PC-9 (cell line): ENCODE measurements at places on chromosomes 4 and X. TPM values are rescaled to one million over a fixed set of nuclear protein-coding genes. Genes with fewer than 3 reads are reported as not detected.

EPGN gene
- total RNA-seq: 4.5 and 5.5 TPM in 2 replicates

FAM9C gene
- total RNA-seq: not detected in 2 replicates

GRCh38 chr4:98746936-98747335 is 88.5 kb upstream of the TSPAN5 start:
- DNase-seq: no peak

DNA sequence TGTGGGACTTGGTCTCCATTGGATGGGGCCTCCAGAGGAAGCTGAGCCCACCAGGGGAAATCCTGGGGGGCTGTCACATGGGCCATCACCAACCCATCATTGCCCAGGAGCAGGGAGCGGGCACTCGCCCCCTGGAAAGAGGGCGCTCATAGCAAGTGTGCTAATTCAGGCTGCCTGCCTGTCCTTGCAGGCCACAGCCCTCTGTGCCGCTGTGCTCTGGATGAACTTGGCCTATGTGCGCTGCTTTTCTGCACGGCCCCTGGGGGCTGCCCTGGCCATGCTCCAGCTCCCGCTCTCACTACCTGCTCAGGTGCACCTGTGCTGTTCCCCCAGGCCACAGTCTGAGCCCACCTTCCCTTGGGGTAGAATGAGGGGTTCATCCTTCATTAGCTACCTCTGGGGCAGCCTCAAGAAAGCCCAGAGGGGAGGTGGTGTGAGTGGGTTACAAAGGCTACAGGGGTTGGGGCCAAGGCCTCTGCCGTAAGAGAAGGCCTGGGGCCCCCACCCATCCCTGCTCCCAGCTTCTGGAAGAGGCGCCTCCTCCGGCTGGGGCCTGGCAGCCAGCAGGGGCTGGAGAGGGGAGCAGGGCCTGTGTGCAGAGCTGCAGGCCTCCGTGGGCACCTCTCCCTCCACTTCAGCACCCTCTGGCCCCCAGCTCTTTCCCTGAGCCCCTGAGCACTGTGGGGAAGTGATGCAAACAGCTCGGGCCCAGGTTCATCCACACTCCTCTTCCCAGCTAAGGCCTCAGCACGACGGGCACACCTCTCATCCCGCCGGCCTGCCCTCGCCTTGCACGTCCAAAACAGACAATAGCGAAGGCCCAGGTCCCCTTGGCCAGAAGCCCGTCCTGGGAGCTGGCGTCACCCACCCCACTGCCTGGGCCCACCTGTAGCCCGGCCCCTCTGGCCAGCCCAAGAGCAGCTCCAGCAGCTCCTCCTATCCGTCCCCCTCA is 8.9 kb downstream of the CFAP99 start:
- DNase-seq: no peak

DNA sequence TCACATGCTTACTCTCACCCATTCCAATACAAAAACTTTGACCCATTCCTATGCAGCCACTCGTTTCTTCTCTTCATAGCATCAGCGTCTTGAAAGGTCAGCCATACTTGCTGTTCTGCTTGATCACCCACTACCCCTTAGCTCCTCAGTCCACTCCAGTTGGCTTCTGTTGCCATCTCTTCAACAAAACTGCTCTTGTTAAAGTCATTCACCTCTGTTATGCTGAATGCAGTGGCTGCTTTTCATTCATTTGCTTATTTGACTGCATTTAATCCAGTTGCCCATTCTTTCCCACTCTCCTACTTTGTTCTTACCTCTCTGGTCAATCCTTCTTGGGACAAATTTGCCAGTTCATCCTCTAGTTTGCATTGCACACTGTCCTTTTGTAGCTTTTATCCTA is 24.9 kb downstream of the CEP135 start:
- no peak for DNase-seq

DNA sequence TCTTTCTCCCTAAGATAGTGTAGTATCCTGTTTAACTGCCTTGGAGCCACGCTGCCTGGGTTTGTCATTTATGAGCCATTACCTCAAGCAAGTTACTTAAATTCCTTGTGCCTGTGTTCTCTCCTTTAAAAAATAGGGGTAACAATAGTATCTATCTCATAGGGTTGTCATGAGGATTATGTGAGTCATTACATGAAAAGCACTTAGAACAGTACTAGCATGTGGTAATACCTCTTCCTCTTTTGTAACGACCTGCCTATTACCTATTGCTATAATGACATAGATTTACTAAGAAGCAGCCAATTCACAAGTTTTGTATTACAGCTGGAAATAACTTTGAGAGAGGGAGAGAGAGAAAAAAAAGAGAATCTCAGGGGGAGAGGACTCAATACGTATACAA is 834.7 kb downstream of the RAPGEF2 start:
- no peak for DNase-seq

- no peak for DNase-seq
These were observed 297.6 kb downstream of the IDS start for GRCh38 chrX:149207518-149207917.

SYN1 gene
- not detected in 2 replicates for total RNA-seq

DNA sequence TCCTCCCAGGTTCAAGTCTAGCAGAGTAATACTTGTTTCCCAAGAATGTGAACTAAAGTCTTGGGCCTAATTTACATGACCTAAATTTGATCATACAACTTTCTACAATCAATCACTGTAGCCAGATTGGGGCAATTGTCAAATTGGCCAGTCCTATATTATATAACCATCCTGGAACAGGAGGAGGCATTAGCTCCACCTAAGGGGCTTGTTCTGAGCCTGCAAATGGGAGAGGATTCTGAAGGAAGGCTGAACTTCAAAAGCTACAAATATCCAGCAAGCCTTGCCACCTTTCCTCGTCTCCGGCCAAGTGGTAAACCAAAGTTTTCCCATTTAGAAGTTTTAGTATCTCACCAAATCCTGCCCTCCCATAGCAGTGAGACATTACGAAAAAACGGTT is 1289.6 kb upstream of the TENM3 start:
- no peak for DNase-seq

PRMT9 gene
- total RNA-seq: 8.4 and 9.0 TPM in 2 replicates

DNA sequence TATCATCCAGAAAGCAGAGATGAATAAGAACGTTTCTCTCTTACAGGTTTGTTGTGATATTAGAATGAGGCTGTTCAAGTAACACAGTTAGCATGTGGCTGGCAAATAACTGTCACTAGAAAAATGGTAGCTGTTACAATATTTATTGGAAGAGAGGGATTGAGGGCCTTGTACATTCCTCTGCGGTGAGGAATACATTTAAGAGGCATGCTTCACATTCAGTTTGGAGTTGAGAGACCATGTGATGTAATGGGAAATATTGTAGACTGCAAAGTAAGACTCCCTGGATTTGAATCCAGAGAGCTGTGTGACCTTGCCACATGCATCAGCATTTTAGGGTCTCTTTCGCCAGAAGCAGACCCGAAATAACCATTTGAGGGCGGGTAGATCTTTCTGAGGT is 104.8 kb upstream of the KIT start:
- DNase-seq: no peak

DNA sequence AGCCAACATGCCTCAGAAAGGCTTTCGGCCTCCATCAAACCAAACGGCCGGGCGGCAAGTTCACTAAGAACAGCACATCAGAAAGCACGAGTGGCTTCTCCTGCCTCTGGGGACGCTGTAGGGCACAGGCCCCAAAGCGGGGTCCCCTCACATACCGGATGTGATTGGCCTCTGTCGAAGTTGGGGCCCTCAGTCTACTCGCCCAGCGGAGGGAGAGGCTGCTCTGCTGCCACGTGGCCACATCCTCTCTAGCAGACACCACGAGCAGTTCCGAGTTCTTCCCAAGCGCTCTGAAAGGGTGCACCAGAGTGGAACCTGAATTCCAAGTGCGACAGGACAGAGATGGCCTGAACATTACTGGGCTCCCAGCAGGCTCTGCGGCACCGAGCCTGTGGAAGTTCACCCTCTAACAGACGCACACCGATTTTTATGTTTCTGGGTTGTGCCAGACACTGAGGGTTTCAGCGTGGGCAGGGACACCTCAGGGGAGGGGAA is 21.1 kb downstream of the NOP14 start:
- no peak for DNase-seq

DNA sequence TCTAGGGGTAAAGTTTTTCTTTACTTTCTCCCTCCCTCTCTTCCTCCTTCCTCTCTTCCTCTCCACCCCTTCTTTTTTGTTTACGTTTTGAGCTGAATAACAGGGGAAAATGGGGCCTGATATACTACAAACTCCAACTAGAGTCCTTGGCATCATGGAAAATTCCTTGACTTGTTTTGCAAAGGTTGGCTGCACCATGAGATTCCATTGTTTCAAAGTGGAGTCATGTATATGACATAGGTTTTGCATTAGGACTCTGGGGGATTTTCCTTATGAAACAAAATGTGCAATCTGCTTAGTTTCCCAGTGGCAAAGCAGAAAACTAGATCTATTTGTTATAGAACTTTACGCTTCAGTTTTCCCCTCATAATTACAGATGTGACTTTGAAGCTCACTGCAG is 233.5 kb upstream of the PGRMC2 start:
- no peak for DNase-seq

PSAPL1 gene
- total RNA-seq: 0.15 TPM in 2 replicates

GRCh38 chrX:41824551-41824950 is 98.8 kb downstream of the CASK start:
- DNase-seq: no peak

DNA sequence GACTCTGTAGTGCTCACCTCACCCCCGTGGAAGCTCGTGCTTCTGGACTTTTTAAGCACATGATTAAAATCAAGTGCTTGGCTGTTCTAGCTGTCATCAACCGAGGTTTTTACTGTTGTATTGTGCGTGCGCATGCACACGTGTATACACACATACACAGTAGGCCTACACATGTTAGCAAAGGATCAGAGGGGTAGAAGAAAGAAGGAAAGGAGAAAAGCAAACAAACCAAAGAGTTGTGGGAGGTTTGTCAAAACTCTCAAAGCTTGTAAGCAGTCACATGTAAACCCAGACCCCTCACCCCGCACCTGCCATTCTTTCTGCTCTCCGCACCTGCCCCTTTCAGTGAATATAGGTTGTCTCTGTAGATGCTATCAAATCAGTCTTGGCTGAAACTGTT is 311.8 kb downstream of the HS3ST1 start:
- DNase-seq: no peak

GRCh38 chr4:80138551-80139538 is 58.5 kb upstream of the PRDM8 start:
- no peak for DNase-seq

SSX3 gene
- total RNA-seq: not detected in 2 replicates

FREM3 gene
- total RNA-seq: not detected in 2 replicates

- DNase-seq: no peak
These were observed 73.3 kb upstream of the PPP3CA start for GRCh38 chr4:101420661-101421060.

FAM184B gene
- total RNA-seq: not detected in 2 replicates

DNA sequence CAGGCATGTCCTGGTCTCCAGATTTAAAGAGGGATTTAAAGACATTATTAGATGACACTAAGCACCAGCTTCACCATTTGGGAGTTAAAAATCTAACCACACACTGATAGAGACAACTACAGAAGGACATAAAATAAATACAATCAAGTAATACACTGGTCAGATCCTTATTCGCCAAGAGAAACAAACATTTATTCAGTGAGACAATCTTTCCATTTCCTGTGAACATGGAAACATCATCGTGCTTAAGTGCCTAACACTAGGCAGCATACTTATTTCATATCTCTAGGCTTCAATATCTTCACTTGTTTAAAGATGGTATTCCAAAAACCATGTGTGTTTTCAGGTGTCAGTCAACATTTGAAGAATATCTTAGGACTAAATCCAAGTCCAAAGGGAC is 103.6 kb downstream of the AREG start:
- no peak for DNase-seq

EMCN gene
- total RNA-seq: not detected in 2 replicates

DNA sequence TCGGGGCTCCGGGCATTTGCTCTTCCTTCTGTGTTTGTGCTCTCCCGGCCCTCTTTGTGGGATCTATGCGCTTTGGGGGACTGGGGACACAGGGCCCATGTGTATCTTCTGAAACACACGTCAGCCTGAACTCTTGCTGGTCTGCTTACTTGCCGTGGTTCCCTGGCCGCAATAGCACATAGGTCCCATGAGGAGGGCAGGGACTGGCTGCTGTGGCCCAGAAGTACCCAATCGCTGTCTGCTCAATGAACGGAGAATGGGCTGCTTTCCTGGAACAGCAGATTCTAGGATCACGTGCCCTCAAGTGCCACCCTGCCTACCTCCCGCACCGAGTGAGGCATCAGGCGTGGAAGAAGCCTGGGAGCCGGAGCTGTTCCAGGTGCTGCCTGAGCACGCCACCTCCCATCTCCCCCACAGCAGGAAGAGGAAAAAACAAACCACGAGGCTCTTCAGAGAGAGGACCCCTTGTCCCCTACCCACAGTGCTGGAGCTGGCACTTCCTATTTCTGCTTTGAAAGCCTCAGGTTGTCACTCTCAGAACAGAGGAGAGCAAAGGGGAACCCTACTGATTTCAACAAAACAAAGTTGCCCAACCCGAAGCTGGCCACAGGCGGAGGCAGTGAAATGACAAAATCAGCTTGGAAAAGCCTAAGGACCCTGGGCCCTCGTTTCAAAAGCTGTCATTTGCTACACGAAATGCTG is 3.8 kb downstream of the G6PD start:
- peak; percentile 70 for DNase-seq

- no peak for DNase-seq
These were observed 79.7 kb upstream of the USP9X start for GRCh38 chrX:41005445-41005992.

GRCh38 chr4:144695721-144696120 is 49.8 kb downstream of the HHIP start:
- no peak for DNase-seq

- DNase-seq: no peak
These were observed 29.0 kb downstream of the MECP2 start for GRCh38 chrX:154068560-154068959.

GRCh38 chr4:47824840-47825239 is 13.0 kb downstream of the CORIN start:
- no peak for DNase-seq

DNA sequence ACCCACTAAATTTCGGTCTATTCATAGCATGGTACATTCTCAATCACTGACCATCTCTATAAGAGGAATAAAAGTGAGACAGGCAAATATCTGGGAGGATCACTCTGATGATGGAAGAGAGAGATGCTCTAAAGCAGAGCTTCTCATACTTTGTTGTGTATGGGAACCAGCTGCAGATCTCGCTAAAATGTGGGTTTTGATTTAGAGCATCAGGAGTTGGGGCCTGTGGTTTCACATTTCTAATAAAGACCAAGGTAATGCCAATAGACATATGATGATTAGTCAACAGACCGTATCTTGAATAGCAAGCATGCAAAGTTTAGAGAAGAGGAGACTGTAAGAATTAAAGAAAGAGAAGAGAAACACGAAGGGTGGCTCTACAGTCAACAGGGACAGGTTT is 107.4 kb upstream of the FTHL17 start:
- DNase-seq: no peak

DNA sequence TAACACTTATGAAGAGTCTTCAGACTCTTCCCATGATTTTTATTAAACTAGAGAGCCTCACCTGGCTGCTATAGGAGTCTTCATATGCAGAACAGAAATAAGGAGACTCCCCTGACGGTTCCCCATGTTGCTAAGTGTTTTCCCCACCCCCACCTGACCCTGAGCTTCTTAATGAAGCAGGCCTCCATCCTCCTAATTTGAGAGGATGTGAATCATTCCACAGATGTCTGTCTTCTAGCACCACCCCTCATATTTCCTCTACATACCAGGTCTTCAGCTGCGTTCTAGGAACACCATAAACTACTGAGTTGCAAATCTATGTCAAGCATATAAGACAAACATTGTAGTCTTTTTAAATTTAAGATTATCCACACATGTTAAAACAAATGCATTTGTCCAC is 36.9 kb downstream of the RP2 start:
- DNase-seq: no peak
